Fibroblast of skin of scalp (primary cell): ENCODE measurements at places on chromosomes 6 and 20.
A peak's percentile ranks its signal among the peaks of the same experiment; 100 is the strongest.

DNA sequence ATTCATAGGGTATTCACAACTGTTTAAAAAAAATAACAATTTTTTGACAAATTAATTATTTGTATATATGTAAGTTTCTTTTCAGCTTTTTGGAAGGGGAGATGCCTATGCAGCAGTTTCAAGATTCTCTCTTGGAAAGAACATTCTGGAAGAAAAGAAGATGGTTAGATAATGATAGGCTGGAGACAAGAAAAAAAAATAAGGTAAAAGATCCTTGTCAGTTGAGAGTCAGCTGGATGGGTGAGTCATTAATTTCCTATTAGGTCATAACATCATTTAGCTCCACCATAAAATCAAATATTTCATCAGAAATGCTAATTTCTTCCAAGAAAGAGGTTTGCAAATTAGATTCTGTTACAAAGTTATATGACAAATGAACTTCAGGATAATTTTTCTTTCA is 880.4 kb downstream of the EPHA7 start:
- no peak for DNase-seq

DNA sequence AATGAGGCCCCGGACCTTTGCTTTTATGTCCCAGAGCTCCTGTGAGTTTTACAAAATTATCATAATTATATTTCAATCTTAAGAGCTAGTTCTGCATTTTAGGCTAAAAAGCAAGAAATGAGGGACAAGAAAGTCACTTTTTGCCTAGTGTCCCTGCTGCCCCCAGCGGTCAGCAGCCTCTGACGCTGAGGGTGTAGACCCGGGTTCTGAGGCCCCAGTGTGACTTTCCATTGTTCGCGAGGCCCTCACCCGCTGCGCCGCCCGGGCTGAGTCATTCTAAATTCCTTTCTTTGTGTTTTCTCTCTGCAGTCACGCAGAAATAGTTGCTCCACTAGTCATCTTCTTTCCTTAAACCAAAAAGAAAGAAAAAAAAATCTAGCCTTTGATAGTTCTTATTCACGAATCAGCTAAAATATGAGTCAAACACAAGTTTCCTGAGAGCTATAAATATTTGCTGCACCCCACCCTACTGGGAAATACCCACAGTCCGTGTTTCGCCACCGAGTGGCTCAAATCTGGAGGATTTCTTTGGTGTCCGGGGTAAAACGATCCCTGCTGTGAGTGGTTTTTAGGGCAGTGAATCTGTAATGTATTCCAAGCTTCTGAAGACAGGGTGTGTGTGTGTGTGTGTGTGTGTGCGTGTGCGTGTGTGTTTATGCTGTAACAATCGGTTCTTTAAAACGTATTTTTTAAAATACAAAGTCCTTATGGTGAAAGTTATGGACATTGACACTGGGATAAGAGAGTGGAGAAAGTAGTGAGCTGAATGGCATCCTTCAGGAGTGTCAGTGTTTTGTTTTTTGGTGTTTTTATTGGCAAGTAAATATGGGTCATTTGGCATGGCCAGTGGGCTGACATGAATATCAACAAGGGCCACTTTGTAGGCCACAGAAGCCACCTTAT is 59.7 kb upstream of the EEF1A1 start:
- peak; percentile 99 for DNase-seq

- peak; percentile 27 for DNase-seq
These were observed 41.8 kb upstream of the FOXO3 start for GRCh38 chr6:108518714-108519576.

DNA sequence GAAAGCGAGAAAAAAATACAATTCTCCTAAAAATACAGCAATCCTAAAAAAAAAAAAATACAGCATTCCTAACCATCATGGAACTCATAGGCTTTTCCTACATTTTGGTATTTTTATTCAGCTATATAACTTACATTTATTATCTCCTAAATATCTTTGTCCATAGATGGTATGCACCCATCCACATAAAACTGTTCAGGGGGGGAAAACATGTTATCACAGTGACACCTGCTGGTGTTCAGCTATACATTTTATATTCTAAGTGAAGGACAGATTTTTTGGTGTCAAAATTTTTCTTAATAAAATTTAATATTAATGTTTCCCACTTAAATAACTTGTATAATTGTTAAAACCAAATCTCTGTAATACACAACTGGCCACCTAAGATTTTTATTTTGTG is 58.0 kb downstream of the BLOC1S5 start:
- DNase-seq: peak; percentile 50
